ENCODE measurements at places on chromosomes 2 and 18. TPM values are rescaled to one million over a fixed set of nuclear protein-coding genes. Genes with fewer than 3 reads are reported as not detected.
A peak's percentile ranks its signal among the peaks of the same experiment; 100 is the strongest.

DNA sequence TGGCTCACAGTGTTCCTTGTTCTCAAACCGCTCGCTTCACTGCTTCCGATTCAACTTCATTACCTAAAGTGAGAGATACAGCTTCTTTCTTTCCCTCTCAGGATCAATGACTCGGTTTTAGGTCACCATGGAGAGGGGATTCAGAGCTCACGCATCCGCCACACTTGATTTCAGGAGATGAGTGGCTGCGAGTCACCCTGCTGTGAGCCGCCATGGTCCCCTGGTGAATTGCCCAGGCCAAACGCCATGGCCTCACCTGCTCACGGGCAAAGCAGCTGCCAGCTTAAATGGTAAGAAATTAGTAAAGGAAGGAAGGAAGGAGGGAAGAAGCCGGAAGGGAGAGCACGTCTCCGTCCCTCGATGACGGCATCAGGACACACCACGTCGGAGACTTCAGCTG is 60.5 kb downstream of the ADNP2 start:
- no peak for ATAC-seq

- ATAC-seq, result no peak
Measured at GRCh38 chr2:100673691-100674485, 111.1 kb downstream of the PDCL3 start.

GRCh38 chr2:43116988-43117387 is 109.4 kb downstream of the ZFP36L2 start:
- no peak for ATAC-seq

- ATAC-seq, result no peak
Measured at GRCh38 chr2:144117086-144117485, 402.8 kb downstream of the ZEB2 start.

- no peak for ATAC-seq
Measured at GRCh38 chr2:46925474-46926351, 10.1 kb upstream of the MCFD2 start.

DNA sequence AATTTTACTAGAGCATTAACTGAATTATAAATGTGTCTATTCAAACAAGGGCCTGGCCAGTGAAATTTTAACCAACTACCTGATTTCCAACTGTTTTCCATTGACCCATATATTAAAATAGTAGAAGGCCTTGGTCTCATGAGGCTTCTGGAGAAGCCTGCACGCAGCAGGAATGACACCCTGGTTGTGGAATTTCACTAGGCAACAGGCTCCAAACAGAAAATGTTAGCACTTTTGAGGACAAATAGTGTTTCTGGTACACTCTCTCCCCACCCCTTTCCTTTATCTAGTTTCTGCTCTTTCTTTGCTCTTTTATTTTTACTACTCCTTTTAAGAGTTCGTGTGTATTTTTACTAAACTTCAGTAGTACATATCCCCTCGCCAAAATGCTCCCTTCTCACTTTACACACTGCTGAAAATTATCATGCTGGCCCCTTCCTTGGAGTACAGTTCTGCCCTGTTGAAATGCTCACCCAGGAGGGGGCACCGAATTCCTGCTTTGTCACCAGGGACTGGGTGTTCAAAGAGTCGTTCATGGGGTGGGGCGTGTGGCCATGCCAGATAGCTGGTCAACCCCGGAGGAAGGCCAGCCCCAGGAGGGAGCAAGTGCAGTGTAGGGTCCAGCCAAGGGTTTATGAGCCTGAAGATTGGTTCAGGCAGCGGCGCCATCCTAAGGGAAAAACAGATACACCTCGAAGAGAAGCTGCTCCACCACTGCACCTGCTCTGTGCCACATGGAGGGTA is 22.1 kb upstream of the COL6A3 start:
- ATAC-seq, result peak; percentile 83

The NETO1 gene
- not detected for total RNA-seq

The FIGN gene
- total RNA-seq, result 5.9 TPM

The CXCR1 gene
- not detected for total RNA-seq
